ENCODE measurements at places on chromosomes 6 and 20.

DNA sequence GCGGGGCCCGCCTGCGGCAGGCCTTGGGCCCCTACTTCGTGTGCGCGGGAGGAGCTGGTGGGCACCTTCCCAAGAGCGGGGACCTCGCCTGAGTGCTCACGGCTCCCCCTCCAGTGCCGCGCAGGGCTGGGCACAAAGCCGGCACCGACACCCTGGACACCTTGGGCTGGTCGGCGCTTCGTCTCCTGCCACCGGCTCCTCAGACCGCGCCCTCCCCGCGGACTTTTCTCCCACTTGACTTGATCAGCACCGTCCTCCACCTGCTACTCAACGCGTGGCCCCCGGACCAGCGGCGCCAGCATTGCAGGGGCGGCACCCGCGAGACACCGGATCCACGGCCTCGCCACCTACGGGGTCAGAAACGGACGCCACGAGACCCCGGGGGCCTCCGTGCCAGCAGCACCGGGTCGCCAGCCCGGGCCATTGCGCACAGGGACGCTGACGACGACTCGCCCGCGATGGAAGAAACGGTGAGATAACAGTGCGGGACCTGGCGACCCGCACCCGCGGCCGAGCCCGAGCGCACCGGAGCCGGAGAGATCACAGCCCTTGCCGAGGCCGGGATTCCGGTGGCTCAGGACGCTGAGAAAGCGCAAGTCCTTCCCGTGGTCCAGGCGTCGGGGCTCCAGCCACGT, 154.2 kb downstream of the DLL1 start:
- DNase-seq, result no peak

DNA sequence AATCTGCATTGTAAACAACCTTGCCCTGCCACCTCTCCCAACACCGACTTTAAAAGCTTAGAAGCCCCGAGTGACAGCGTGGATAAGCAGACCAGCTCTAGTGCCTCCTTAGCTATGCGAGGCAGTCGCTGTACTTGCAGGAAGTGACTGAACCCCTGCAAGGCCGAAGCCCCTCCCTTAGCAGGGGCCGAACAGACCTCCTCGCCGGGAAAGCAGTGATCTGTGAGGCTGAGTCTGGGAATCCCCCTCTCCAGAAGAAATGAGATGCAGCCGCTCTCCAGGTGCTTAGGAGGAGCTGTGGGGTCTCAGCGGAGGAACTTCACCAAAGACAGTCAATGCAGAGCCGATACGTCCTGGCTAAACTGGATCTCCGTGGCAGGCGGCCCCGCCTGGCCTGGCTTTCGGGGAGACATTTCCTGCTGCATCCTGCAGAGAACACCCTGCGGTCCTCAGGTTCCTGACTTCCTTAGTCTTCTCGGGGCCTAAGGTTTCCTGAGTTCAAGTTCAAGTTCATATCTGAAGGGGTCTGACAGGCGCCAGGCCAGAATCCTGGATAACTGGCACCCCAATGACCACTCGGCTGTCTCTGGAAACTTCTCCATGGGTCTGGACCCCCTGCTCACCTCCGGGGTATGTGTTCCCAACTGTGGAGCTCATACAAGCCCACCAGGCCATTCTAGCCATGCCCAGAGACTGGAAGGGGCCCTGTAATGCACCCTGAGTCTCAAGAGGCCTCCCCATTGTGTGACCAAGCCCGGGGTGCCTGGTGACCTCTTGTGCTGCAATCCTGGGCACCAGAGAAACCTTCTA, 20.4 kb upstream of the FRMD1 start:
- DNase-seq, result no peak

GRCh38 chr6:141307309-141307998, 825.3 kb upstream of the GJE1 start:
- DNase-seq, result no peak

DNA sequence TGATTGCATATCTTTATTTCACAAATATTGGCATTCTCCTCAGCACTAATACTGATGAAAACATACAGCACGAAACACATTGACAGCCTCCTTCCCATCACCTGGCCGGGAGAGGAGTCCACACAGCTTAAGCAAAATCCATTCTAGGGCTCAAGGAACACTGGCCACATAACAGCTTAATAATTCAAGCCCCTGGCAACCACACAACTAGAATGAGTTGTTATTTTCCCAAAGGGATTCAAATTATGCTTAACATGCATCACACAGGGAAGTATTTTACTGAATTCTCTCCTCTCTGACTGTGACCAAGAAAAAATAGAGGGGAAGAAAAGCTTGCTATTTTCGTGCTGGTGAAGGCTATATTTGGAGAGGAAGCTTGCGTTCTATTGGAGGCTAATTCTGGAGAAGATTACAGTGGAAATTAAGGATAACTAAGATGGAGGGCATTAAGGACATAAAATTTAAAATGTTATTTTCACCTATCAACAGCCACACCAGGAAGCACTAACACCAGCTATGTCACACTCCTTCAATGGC, 198.5 kb downstream of the ADGRG6 start:
- DNase-seq, result no peak

DNA sequence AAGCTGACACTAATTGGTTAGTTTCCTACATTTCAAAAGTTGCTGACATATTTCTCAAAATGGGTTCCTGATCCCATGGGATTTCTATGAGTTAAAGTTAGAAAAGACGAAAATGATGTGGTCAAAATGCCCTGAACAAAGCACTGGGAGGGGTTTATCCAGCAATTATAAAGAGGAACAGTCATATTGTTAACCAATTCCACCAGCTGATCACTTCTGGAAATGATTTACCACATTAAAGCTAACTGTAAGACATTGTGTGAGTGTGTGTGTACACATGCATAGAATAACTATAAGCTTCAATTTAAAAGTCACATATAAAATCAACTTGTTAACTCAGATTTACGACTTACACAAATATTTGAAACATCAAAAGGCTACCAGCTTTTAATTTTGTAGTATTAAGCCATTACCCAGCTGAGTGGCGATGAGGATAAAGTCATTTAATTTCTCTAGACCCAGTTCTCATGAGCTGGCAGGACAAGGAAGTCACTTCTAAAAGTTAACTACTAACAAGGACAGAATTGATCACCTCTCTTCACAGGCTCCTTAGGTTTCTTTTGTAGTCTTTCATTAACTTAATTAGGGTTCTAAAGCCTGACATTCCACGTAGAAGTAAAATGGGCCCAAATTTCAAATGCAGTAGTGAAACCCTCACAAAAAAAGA, 40.4 kb downstream of the MAN1A1 start:
- no peak for DNase-seq

- DNase-seq, result no peak
Measured at GRCh38 chr20:1897541-1897940, 2.3 kb downstream of the SIRPA start.

Data from NCI-H1694 (cell line).